ENCODE measurements at places on chromosomes 13 and 19.
A peak's percentile ranks its signal among the peaks of the same experiment; 100 is the strongest.

GRCh38 chr13:71801781-71802180 is 65.2 kb downstream of the DACH1 start:
- DNase-seq: peak; percentile 96

DNA sequence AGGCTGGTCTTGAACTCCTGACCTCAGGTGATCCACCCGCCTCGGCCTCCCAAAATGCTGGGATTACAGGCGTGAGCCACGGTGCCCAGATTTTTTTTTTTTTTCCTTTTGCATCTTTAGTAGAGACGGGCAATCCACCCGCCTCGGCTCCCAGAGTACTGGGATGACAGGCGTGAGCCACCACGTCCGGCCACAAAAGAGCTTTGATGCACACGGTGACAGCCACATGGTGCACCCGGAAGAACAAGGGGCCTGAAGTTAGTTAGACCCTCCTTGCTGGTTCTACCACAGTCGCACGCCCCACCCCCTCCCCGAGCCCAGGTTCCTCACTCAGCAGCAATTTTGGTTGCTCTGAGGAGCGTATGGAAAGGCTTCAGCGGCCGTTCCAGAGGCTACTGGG is 54.2 kb upstream of the USE1 start:
- no peak for DNase-seq

DNA sequence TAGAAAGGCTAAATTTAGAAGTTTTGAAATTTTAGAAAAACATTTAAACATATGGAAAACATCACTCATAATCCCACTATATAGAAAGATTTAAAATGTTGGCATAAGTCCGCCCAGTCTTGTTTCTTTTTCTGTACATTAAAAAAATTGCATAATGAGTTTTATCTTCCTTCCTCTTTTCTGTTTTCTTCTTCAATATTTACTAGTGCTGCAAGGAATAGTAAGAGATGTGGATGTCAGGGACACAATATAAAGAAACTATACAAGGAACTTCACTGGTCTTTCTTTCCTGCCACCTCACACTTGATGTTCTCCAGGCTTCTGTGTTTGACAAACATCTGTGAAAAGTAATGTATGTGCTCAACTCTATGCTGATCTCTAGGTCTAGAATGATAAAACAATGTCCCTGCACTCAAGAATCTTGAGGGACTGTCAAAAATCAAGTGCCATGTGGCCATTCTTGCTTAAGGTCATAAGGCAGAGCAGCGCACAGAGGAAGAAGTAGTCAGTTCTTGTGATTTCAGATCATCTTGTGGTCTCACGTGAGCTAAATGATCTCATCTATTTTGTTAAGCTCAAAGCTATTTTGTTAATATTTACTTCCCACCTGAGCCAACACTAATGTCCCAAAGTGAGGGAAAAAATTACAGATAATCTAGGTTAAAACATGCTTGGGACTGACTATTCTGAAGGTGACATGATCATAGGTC is 186.9 kb upstream of the OBI1 start:
- DNase-seq: no peak

DNA sequence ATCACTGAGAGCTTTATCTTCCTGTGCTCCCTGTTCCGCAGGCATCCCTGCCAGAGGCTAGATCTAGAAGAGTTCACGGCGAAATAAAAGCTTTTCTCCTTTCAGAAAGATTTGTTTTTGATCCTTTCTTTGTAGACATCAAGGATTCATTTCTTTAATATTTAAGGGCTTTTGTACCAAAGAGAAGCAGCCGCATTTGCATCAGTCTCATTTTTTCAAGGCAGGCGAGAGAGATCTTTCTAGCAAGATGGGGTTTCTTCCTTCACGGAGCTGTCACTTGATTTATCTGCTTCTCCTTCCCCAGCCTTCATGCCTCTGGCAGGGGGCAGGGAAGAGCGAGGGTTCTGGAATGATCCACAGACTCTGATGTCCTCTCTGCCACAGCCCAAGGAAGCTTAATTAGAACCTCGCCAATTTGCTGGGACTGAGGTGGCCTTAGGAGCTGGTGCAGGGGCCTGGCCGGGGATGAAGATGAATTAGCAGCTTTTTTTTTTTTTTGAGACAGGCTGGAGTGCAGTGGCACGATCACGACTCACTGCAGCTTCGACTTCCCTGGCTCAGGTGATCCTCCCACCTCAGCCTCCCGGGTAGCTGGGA is 40.0 kb downstream of the PIN1 start:
- no peak for DNase-seq

DNA sequence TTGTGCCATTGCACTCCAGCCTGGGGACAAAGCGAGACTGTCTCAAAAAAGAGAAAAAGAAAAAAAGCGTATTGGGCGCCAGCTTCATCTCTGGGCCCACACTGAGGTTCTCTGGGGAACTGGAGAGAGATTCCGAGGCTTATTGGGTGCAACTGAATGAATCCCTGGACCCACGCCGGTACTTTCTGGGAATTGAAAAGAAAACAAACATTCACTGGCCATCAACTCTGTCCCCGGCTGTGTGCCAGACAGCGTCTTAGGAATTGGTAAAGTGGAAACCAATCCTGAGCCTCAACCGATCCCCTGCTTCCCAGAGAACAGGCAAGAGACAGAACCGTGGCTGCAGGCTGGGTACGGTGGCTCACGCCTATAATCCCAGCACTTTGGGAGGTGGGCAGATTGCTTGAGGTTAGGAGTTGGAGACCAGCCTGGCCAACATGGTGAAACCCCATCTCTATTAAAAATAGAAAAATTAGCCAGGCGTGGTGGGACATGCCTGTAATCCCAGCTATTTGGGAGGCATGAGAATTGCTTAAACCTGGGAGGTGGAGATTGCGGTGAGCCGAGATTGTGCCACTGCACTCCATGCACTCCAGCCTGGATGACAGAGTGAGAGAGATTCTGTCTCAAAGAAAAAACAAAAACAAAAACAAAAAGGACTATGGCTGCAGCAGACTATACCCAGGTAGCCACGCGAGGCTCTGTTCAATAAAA is 8.6 kb downstream of the ANO8 start:
- DNase-seq: no peak

DNA sequence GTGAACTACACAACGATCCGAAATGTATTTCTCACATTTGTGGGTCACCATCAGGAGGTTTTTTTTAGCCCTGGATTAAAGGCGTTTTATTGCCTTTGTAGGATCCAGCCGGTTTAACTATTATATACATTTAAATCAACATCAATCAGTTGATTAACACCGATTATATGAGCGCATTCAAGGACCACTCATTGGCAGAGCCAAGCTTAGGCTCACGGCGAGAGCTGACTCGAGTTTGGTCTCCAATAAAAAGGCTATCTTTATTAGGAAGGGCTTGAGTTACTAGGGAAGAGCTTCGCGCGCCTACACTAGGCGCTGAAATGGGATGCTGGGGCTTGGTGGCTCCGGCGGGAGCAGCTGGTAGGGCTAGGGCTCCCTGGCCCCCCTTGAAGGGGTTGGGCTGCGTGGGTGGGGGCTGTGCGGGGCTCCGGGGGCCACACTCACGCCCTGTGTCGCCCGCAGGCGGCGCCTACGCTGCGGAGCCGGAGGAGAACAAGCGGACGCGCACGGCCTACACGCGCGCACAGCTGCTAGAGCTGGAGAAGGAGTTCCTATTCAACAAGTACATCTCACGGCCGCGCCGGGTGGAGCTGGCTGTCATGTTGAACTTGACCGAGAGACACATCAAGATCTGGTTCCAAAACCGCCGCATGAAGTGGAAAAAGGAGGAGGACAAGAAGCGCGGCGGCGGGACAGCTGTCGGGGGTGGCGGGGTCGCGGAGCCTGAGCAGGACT is 4.2 kb downstream of the PDX1 start:
- DNase-seq: no peak

DNA sequence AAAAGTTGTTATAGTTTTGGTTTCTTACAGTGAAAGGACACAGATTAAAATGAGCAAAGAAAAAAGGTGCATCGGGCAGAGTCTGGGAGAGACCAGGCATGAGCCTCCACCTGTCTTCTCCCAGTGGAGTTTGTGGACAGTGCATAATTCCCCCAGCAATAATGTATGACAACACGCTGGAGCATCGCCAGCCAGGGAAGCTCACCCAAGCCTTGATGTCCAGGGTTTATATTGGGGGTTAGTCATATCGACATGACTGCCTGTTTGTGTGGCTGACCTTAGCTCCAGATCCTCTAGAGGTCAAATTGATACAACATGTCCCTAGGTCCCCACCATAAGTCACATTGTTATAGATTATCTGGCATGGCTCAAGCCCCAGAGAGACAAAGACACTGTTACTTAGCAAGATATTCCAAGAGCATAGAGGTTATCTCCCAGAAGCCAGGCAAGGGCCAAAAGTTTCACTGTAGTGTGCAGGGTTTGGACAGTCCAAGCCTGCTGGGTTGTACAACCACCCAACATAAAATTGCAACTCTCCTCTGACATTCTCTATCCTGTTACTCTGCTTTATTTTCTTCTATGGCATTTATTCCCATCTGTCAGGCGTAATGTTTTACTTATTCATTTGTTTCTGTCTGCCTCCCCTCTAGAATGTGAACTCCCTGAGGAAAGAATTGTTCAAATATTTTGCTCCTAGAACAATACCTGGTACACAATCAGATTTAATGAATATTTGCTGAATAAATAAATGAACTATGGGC is 5.6 kb upstream of the KLK13 start:
- DNase-seq: peak; percentile 27

- DNase-seq: no peak
Measured at GRCh38 chr13:33642374-33643065, 175.4 kb upstream of the RFC3 start.

DNA sequence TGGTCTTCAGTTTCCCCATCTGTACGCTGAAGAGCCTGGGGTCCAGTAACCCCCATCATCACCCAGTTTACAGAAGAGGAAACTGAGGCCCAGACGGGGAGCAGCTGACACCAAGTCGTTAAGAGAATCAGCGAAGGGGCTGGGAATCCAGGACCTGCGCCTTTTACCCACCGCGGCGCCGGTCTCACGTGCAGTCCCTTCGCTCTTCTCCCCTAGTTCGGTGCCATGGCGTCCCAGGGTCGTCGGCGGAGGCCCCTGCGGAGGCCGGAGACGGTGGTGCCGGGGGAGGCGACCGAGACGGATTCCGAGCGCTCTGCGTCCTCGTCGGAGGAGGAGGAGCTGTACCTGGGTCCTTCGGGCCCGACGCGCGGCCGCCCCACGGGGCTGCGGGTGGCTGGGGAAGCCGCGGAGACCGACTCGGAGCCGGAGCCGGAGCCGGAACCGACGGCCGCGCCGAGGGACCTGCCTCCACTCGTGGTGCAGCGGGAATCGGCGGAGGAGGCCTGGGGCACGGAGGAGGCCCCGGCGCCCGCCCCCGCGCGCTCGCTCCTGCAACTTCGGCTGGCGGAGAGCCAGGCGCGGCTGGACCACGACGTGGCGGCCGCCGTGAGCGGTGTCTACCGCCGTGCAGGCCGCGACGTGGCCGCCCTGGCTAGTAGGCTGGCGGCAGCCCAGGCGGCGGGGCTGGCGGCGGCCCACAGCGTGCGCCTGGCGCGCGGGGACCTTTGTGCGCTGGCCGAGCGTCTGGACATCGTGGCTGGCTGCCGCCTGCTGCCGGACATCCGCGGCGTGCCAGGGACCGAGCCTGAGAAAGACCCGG is 698 bp downstream of the BLOC1S3 start:
- DNase-seq: peak; percentile 50

DNA sequence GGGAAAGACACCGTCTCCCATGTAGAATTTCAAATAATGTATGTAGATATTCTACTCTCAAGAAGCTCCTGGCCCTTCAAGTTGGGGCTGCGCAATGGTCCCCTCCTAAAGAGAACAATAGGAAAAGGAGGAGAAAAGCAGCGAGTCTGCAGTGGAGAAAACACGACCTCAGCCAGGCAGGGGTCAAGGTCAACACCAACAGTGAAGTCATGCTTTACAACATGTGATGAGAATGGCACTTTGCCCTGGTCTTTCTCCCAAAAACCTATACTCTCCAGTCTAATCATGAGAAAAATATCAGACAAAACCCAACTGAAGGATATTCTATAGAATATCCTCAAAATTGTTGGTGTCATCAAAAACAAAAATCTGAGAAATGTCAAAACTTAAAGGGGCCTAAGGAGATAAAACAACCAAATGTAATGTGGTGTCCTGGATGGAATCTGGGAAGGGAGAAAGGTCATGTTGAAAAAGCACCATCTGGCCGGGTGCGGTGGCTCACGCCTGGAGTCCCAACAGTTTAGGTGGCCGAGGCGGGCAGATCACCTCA is 101.0 kb downstream of the SPACA7 start:
- no peak for DNase-seq

DNA sequence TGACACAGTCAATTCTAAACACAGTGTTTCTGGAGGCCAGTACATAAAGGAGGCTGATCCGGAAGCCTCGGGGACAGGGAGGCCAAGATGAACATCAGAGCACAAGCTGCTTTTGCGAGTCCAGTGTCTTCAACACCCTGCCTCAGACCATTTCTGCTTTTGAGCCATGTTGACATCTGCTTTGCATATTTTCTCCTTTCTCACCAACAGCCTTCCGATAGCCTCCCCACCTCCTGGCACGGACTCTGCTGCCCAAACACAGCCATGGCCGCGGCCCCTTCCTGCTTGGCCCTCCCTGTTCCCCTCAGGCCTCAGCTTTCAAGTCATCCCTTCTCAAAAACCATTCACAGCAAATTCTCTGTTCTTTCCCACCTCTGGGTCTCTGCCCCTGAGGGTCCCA is 3.6 kb downstream of the LRRC25 start:
- DNase-seq: no peak

GRCh38 chr13:77779552-77780272 is 82.2 kb downstream of the SLAIN1 start:
- peak; percentile 34 for DNase-seq

GRCh38 chr19:44807652-44808462 is 1.0 kb upstream of the BCAM start:
- DNase-seq: peak; percentile 39

- no peak for DNase-seq
Measured at GRCh38 chr13:46057256-46058015, 4.9 kb upstream of the ZC3H13 start.

- no peak for DNase-seq
Measured at GRCh38 chr19:38190793-38191192, 33.2 kb downstream of the DPF1 start.

DNA sequence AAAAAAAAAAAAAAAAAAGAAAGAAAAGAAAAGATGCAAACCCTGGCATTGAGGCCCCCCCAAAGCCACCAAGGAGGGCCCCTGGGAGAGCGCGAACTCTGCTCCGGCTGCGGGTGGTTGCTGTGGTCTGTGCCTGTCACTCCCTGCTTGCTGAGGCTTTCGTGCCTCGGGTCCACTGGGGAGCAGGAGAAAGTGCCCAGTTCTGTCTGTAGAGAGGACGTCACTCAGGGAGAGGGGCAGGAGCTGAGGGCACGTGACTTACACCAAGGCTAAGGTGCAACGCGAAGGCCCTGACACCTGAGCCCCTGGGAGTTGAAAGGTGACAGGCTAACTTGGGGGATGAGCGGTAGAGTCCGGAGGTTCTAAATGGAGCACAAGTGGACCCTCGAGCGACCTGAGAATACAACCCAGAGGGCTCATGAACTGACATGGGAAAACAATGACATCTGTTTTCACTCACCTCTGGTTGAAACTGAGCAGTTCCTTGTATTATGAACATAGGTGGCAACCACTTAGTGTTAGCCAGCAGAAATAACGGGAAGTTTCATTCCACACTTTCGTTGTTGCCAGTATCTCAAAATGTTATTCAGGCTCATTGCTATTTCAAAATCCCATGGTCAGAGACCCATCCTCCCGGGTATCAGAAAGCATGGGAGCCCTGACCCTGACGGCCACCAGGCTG is 69.2 kb upstream of the TM9SF2 start:
- DNase-seq: no peak
